ENCODE measurements at places on chromosomes 6 and 20. TPM values are rescaled to one million over a fixed set of nuclear protein-coding genes. Genes with fewer than 3 reads are reported as not detected.

- DNase-seq: peak; percentile 38
These were observed 2.4 kb downstream of the MARCKS start for GRCh38 chr6:113859349-113860180.

- DNase-seq: peak; percentile 14
These were observed 52.3 kb downstream of the MBOAT1 start for GRCh38 chr6:20159781-20160540.

- no peak for DNase-seq
These were observed 30.1 kb upstream of the SH3BGRL2 start for GRCh38 chr6:79600812-79601609.

DNA sequence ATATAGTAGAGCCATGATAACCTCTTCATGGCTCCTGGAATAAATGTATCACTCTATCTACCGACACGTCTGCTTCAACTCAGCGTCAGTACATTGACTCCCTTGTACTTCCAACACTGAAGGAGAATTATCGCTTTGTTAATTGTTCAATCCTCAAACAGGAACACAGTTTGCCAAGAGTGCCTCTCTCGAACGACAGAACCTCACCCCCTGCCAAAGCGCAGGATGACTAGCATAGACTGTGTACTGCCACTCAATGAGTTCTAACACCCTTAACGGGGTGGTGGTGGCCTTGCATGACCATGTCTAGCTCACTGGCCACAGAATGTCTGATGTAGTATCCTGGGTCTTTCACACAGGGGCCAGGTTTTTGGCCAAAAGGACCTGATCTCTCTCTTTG lies 81.4 kb upstream of the HEY2 start:
- no peak for DNase-seq

- no peak for DNase-seq
These were observed 48.7 kb upstream of the SRSF6 start for GRCh38 chr20:43408848-43409576.

The FANCE gene
- total RNA-seq: 14.3 TPM

The CPXM1 gene
- total RNA-seq: 7.3 TPM

The SIRPG gene
- not detected for total RNA-seq

GRCh38 chr20:10357974-10358373 lies 76.0 kb downstream of the MKKS start:
- DNase-seq: no peak

DNA sequence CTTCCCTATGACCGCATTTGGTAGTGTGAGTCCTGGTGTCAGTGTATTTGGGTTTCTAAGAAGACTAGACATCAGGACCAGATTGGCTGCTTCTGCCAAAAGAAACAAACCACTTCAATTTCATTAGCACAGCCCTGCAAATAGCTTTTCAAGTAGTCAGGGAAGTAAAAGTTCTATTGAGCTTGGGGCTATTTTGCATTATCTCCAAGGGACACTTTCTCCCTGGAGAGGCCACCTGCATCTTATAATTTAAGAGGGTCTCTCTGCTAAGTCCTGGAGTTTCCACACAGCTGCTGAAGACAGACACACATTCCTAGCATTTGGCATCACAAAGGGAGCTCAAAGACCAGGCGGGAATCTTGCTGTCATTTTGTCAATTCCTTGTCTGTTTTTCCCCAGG lies 141.2 kb downstream of the BMP2 start:
- no peak for DNase-seq

DNA sequence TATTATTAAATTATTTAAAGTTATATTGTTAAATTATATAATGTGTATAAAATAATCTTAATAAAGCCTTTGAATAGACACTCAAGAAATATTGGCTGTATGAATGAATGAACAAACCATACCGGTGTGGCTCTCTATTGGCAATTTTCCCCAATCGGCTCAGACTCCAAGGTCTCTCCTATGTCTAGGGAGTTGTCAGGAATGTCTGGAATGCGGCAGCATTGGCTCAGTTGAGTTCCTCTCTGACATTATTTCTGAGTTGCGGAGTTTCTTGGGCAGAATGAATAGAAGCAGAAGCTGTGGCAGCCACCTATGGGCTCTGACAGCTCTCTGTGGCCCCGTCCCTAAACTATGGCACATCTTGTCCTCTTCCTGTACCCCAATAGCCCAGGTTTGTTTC lies 111.0 kb downstream of the SOBP start:
- DNase-seq: no peak

The MEI4 gene
- total RNA-seq: 0.82 TPM

DNA sequence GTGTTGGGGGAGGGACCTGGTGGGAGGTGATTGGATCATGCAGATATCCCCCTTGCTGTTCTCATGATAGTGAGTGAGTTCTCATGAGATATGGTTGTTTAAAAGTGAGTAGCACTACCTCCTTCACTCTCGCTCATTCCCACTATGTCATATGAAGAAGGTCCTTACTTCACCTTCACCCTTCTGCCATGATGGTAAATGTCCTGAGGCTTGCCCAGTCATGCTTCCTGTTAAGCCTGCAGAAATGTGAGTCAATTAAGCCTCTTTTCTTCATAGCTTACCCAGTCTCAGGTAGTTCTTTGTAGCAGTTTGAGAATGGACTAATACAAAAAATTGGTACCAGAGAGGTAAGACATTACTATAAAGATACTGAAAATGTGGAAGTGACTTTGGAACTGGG lies 425.9 kb downstream of the HTR1B start:
- no peak for DNase-seq

- DNase-seq: no peak
These were observed 165.0 kb downstream of the PDE7B start for GRCh38 chr6:136016228-136017225.

The PROKR2 gene
- 8.6 TPM for total RNA-seq

- no peak for DNase-seq
These were observed 8.6 kb downstream of the AHCY start for GRCh38 chr20:34294563-34294962.

DNA sequence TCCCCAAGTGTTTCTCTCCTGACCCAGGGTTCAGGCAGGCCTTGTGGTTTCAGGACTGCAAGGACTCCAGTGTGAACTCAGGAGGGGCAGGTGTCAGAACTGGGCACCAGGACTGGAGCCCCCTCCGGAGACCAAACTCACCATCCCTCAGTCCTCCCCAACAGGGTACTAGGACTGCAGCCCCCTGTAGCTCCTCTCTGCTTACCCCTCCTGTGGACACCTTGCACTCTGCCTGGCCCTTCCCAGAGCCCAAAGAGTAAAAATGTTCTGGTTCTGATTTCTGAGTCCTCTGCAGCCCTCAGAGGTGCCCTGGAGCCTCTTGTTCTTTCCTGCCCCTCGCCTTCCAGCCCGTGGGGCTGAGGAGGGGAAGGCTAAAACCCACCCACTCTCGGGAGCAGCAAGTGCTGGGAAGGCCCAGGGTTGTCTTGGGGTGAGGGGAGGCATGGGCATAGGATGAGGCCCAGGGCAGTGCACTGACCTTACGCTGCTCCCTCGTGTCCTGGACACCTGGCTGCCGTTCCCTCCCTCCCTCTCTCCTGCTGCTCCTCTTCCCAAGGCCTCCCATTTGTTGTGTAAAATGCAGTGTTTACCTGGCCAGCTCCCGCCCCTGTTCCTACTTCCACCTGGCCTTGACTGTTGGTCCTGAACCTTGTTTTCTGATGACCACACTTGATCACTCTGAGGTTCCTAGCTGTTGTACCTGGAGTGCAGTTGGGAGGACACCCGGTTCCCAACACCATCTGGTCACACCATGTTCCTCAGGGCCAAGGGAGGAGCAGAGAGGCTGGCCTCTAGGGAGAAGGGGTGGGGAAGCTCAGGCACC lies 9.9 kb downstream of the CNPY3 start:
- DNase-seq: no peak

The DEFB124 gene
- not detected for total RNA-seq

GRCh38 chr20:44023515-44024371 lies 109.1 kb downstream of the TOX2 start:
- DNase-seq: no peak

- no peak for DNase-seq
These were observed 236.1 kb downstream of the TSHZ2 start for GRCh38 chr20:53208110-53208832.

DNA sequence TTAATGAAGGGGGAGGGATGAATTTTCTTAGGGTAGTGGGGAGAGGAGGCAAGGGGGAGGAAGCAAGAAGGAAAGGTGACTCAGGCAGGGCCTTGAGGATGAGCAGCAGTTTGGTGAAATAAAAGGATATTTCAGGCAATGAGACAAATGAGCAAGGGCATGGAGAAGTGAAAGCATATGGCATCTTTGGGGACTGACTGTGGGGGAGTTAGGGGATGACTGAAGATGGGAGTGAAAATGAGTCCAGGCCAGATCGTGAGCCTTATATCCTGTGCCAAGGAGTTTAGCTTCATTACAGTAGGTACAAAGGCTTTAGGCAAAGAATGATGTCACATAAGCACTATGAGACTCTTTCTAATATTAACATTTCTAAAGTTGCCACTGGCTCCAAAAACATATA lies 51.9 kb downstream of the ILRUN start:
- DNase-seq: no peak

The OOEP gene
- not detected for total RNA-seq

The NNAT gene
- total RNA-seq: 367 TPM

DNA sequence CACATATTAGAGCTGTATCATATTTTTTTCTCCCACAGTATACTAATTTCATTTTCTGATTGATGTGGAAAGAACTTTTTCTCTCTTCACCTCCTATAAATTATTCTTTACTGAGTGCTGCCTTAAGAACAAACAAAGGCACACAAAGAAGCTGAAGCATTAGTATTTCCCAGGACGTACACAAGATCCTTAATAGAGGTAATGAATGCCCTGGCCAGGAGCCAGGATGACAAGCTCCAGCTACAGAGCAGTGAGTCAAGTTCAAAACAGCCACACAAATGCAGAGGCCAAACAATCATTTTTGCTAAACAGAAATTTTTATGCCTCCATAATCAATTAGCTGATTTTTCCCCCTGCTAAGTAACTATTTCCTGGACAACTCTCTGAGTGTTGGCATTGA lies 639.6 kb downstream of the EPHA7 start:
- DNase-seq: no peak

All from frontal cortex (tissue), 4 donors.